CD8-positive, alpha-beta T cell (primary cell): ENCODE measurements at places on chromosomes 5 and 9.

GRCh38 chr5:79878721-79879336 is 112.2 kb downstream of the MTX3 start:
- DNase-seq = no peak

- DNase-seq = no peak
These were observed 19.5 kb upstream of the DUSP1 start for GRCh38 chr5:172790496-172790889.

DNA sequence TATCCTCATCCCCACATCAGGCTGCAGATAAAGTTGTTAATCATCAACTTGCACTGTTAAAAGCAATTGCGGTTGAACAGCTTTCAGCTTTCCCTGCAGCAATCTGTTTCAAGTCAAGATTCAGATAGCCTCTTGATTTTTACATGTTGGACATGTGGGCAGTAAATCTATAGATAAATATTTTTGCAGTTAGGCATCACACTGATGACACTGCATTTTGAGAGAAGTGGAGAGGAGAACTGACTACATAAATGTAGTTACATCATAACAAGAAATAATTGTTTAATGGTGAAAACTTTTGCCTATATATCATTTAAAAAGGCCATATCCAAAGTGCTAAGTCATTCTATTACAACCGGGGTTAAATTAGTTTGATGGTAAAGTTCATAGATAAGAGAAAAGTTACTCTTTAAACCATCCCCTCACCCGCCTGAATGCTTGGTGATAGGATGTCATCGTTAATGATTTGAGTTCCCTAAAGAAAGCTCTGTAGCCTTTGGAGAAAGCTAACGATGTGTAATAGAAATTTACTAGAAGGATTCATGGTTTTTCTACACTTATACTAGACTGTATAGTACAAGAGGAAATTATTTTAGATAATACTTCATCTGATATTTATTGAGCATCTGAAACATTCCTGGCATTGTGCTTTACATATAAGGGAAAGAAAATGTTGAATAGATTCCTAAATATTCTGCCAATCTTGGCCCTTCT is 30.8 kb upstream of the ALDH1A1 start:
- DNase-seq = no peak

- no peak for DNase-seq
These were observed 15.6 kb upstream of the LVRN start for GRCh38 chr5:115946655-115947054.

GRCh38 chr5:154316223-154316935 is 125.8 kb downstream of the GALNT10 start:
- DNase-seq = no peak

DNA sequence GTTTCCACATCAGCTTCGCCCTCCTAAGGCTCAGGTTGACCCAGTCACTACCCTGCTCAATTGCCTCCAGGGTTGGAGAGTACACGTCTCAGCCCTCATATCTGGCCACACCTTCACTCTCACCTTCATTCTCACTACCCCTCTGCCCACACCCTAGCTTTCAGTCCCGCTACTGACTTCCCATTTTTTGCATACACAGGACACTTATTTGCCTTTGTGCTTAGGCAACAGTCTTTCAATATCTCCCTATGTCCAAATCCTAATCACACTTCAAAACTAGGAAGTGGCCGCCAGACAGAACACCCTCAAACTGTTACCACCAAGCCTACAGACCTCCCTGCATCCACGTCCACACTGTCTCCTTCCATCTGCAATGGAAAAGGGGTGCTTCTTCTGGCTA is 10.9 kb downstream of the MCTP1 start:
- no peak for DNase-seq

- DNase-seq = no peak
These were observed 280.7 kb upstream of the ZNF608 start for GRCh38 chr5:125026867-125027731.

- DNase-seq = no peak
These were observed 142.3 kb upstream of the ANKH start for GRCh38 chr5:15013654-15014463.

DNA sequence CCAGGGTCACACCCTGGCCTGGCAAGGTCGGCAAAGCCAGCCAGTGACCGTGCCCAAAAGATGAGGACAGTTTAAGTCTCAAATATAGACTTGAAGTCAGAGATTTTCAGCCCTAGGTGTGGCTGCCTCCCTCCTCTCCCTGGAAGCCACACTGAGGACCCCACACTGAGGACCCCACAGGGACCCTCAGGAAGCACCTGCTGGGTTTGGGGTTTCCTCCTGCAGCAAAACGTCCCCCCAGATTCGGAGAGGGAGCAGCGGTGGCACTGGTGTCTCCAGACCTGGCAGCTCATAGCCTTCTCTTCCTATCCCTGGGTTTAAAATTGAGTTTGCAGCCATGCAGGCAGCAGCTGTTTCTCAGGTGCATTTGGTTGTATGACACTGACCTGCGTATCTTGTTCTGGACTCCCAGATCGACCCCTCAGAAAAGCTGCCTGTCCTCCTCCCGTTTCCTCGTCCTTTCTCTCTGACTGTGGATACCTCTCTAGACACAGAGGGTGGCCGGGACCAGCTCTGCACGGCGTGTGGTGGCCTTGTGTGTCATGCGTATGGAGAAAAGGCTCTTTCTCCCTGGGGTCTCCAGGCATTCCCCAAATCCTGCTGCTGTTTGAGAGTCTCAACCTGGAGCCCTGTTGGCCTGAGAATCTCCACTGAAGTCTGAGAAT is 36.6 kb downstream of the MRPL36 start:
- DNase-seq = no peak

GRCh38 chr5:40278881-40279280 is 400.8 kb upstream of the PTGER4 start:
- DNase-seq = no peak

DNA sequence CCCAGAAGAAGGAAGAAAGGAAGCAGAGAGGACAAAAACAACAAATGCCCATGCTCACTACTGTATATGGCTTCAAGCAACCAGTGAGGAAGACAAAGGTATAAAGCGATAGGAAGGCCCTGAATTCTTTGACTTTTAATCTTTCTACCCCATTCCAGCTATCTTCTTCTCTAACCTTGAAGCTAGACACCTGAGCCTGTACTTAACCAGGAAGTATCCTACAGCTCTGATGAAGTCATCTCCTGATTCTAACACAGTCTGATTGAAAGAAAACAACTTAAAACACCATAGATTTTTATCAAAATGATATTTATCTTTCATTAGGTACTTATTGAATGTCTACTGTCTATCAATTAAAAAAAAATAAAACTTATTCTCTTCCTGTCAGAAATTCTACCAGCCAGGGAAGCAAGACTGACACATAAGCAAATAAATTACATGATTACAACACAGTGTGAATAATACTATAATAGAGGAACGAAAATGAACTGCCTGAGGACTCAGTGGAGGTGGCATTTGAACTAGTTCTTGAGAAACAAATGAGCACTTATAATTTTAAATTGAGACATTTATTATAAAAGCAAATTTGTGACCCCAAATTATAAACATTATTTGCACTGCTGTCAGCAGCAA is 123.3 kb upstream of the ELL2 start:
- DNase-seq = no peak

- peak; percentile 50 for DNase-seq
These were observed 665 bp downstream of the RASA1 start for GRCh38 chr5:87268126-87268969.

- DNase-seq = no peak
These were observed 233.7 kb downstream of the SMARCA2 start for GRCh38 chr9:2248768-2249265.

GRCh38 chr5:44402084-44402483 is 12.9 kb upstream of the FGF10 start:
- DNase-seq = no peak

GRCh38 chr9:69867081-69867814 is 46.6 kb downstream of the CFAP95 start:
- no peak for DNase-seq

DNA sequence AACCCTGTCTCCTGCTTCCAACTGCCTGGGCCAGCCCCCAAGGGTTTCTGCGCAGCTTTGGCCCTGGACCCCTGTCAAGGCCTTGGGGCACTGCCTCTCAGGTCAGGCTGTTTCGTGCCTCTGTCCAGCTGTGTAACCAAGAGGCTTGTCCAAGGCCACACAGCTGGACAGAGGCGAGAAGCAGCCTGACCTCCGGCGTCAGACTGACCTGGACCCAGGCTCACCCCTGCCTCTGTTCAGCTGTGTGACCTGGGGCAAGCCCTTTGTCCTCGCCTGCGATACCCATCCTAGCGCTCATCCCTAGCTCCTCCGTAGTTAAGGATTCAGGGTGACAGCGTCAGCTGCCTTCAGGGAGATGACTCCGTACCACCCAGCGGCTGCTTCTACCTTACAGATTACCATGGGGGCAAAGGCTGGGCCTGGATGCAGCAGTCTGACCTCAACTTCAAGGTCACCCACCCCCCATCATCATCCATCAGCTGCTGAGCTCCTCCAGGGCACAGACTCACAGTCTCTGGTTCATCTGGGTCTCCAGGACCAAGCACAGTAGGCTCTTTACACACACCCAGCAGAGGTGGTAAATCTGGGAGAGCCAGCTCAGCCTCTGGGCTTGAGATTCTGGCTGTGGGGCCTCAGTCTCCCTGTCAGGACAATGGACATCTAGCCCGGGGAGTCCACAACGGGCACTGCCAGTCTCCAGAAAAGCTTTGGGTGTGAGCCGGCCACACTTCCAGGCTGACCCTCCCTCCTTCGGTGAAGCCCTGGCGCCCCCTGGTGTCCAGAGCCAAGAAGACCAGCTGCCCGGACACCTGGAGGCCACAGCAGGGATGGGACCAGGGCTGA is 7.9 kb downstream of the AK1 start:
- DNase-seq = peak; percentile 89

GRCh38 chr5:135353952-135354721 is 44.9 kb downstream of the MACROH2A1 start:
- DNase-seq = no peak

GRCh38 chr5:111719773-111720172 is 37.2 kb downstream of the NREP start:
- DNase-seq = no peak

DNA sequence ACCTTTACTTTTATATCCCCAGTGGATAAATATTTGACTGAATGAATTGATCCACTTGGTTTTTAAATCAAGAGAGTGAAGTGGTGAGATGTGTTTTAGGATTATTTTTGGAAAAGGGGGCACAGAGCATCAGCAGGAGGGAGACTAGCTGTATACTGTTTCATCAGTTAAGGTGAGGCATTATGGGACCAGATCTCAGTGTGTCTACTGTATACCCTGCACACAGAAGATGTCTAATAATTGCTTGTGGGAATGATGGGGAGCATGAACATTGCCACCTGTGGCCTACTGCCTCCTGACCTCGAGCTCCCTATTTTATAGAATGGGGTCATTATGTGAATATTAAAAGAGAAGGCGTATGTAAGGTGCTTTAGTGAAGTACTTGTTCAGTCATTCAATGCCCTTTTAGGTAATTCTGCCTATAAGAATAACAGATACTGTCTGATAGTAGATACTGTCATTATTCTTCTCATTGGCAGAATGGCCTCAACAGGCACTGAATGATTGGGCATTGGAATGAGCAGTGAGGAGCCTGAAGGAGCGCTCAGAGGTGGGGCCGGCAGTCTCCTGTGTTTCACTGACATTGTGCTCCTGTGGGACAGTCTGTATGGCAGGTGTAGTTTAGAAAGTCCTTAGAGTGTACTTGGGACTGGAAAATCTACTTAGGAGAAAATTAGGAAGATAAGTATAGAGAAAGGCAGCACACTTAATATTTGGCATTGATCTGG is 47.4 kb upstream of the FAM120AOS start:
- DNase-seq = no peak

DNA sequence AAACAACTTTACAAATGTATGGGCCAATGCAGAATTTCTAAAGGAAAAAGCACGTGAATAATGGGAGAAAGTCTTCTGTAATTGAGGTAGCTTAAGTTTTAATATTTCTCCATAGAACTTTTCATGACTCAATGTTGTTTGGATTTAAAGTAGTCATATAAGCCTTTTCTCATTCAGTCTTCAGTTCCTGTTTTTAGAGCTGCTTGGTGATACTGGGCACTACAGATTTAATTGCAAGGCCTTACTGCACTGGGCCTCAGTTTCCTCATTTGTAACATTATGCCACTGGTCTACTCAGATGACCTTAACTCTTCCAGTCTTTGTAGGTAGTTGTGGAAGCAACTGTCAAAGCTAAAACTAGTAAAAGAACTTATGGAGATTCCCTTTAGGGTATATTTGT is 60.4 kb downstream of the WDR41 start:
- DNase-seq = no peak

DNA sequence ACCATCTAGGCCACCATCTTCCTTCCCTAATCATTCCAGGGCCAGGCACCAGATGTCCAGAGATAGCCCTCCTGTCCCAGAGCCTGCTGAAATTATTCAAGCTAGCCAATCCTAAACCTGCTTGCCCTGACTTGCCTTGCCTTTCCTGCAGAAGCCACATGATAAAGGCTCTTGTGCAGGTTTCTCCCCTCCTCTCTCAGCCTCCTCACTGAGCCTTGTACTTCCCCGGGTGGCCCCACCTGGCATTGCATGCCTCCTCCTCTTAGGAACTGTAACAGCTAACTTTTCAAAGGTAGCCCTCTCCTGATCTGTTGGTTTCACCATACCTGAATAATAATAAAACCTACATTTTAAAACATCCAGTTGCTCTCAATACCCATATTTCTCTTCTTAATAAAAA is 42.6 kb downstream of the DIRAS2 start:
- DNase-seq = no peak

DNA sequence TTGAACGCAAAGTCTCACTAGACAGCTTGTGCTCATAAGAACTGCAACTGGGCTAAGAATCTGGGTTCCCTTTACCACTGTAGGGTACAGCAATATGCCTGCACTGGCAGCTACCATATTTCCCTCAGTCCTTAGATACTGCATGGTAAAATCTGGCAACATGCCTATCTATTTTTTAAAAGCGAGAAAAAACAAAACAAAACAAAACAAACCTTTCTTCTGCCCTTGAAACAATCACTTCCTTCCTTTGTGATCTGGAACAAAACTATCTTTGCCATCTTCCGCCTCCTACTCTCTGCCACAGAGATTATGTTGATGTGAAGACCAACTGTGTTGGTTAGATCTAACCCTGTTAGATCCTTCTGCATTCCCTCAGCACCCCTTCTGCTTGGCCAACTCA is 242.9 kb downstream of the EBF1 start:
- no peak for DNase-seq

- DNase-seq = no peak
These were observed 179.5 kb upstream of the MAST4 start for GRCh38 chr5:66416698-66417097.

GRCh38 chr5:37668524-37669047 is 171.3 kb downstream of the GDNF start:
- no peak for DNase-seq
